HS-5 (cell line): ENCODE measurements at places on chromosomes 12 and 14.

GRCh38 chr14:58465421-58465820, 37.9 kb downstream of the KIAA0586 start:
- no peak for DNase-seq

- no peak for DNase-seq
Observed at GRCh38 chr12:128365651-128366231, 98.8 kb downstream of the TMEM132C start.

DNA sequence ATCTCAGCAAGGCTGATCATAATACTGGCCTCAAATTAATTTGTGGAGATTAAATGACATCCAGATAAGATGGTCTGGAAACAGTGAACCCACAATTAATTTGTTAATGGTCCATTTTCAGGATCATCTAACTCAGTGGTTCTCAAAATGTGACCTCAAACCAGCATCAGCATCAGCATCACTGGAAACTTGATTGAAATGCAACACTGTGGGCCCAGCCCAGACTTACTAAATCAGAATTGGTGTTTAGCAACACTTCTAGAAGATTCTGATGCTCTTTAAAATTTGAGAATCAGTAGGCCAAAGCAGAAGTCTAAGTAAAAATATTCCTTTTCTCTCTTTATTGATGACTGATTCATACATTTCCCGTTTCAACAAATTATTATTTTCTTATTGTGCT, 10.7 kb upstream of the KRT82 start:
- DNase-seq: no peak

- DNase-seq: no peak
Observed at GRCh38 chr12:130876297-130876696, 4.4 kb downstream of the RAN start.

DNA sequence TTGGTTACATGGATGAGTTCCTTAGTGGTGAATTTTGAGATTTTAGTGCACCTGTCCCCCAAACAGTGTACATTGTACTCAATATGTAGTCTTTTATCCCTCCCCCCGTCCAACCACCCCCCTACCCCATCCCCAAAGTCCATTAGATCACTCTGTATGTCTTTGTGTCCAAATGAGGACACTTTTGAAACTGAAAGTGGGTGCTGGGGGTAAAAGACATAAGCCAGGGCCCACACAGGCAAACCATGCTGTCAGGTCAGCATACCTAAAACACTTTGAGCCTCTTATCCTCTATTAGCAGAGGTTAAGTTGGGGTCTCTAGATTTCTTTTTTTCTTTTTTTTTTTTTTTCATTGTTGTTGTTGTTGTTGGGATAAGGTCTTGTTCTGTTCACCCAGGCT, 31.3 kb upstream of the KICS2 start:
- no peak for DNase-seq

GRCh38 chr12:116880817-116881324, 370 bp downstream of the HRK start:
- no peak for DNase-seq

DNA sequence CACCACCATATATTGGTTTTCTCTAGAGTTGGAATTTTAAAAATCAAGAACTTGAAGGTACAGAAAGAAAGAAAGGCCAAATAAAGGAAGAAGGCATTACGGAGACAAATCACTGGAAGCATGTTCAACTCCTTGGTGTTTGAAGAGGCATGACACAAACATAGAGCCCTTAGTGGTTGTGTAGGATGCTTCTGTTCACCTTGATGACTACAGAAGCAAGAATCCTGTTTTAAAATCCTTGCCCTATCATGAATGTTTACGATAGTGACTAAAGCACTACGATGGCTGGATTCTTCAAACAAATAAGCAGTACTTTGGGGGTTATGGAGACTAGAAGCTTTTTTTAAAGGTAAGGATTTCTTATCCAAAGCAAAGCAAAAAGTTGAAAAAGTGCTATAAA, 10.3 kb upstream of the ISM2 start:
- no peak for DNase-seq

- no peak for DNase-seq
Observed at GRCh38 chr14:31449971-31450610, 7.2 kb downstream of the DTD2 start.

DNA sequence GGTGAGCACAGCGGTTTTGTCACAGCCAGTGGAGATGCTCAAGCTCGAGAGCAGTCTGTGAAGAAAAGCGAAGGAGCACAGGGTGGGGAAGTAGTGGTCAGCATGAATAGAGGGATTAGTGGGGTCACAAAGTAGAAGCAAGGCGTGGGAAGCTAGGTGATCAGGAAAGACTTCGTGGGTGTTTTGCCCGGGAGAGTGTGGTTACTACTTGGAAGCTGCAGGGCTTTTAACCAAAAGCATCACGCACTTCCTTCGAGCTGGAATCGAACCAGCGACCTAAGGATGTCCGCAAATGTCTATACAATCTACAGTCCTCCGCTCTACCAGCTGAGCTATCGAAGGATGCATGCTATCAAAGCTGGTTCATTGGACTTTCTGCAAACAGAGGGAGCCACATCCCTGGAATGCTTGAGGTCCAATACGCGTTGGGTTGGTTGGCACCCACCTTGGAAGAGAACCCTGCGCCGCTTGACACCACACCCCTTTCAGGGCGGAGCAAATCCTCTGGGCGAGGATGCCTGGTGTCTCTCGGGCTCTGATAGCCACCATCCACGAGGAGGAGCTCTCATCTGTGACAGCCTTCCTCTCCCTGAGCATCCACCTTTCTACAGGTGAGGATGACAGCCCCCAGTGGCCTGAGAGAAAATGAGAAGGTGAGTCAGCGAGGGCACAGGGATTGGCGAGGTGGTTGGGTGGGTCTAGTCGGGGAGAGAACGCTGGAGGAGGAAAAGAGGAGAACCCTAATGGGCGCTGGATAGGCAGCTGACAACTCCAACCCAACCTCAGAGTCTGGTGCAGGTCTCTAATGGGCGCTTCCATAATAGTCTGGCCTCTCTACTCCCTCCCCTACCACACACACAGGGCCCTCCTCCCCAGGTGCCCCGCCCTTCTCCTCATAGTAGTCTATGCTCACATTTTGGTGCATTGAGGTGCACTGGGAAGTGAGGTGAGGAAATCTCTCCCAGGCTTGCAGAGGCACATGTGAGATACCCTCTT, 16.0 kb upstream of the OR6S1 start:
- DNase-seq: no peak

DNA sequence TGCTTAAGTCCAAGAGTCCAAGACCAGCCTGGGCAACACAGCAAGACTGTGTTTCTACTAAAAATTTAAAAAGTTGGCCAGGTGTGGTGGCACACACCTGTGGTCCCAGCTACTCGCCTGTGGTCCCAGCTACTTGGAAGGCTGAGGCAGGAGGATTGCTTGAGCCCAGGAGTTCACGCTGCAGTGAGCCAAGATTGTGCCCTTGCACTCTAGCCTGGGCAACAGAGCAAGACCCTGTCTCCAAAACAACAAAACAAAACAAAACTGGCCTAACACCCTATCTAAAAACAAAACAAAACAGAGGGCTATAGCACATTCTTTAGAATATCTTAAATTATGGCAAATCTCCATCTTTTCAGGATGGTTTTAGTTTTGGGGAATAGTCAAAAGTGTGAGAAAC, 3.1 kb upstream of the LYZ start:
- DNase-seq: no peak

DNA sequence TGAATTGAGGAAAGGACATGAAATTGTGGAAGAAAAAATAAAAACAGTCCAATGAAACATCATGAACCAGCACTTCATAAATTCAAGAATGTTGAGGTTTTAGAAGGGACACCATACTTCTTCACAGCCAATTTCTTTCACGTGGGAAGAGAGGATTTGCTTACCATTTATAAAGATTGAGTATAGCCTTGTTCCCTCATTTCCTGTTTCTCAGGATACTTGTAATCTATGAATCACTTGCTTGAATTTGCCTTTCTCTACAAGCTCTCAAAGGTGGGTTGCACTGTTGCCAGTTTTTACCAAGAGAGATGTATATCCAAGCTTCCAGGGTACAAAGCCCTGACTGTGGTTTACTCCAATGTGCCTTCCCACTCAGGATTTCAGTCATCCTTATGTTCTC, 116.1 kb downstream of the DUSP6 start:
- DNase-seq: no peak

DNA sequence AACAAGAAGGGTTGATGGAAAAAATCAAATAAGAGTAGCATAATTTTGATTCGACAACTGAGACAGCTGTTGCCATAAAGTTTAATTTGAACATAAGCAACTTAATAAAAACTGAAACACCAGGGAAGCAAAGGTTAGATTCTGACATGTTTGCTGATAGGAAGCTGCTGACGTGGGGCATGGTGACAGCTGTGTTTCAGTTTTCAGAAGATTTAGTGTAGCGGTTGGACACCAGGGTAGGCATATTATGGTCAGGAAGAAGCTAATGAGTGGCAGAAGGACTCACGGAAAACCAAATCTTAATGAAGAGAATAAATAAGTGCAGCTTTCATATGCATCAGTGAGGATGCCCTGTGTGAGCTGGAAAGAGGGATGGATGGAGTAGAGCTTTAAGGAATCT, 336.7 kb upstream of the RPL10L start:
- DNase-seq: no peak

GRCh38 chr12:108564724-108565123, 2.3 kb downstream of the ISCU start:
- DNase-seq: no peak

GRCh38 chr12:48527891-48528670, 2.6 kb downstream of the OR8S1 start:
- DNase-seq: no peak

DNA sequence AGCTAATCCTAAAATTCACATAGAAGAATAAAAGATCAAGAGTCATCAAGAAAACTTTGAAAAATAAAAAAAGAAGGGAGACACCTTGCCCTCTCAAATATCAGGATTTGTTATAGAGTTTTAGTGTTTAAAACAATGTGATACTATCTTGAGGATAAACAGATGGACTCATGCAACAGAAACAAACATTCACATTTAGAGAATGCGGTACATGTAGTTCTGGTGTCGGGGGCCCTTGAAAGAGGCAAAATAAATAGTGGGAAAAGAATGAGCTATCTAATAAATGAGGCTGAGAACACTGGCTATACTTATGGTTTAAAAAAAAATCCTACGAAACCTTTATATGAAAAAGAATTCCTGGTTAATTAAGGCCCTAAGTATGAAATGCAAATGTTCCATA, 127.7 kb downstream of the LLPH start:
- no peak for DNase-seq

- DNase-seq: no peak
Observed at GRCh38 chr14:85865701-85866100, 335.8 kb downstream of the FLRT2 start.

DNA sequence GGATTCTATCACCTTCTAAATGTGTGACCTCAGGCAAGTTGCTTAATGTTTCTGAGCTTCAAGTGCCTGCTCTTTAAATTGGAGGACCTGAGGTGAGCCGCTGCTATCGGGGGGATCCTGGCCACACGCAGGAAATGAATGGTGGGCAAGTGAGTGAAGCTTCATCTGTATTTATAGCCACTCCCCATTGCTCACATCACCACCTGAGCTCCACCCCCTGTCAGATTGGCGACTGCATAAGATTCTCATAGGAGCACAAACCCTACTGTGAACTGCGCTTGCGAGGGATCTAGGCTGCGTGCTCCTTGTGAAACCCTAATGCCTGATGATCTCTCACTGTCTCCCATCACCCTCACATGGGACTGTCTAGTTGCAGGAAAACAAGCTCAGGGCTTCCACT, 158.6 kb upstream of the CCND2 start:
- no peak for DNase-seq

GRCh38 chr12:43760396-43760795, 1.6 kb downstream of the IRAK4 start:
- DNase-seq: no peak

GRCh38 chr14:99430491-99430890, 50.2 kb downstream of the SETD3 start:
- no peak for DNase-seq
